Stimulated activated CD8-positive, alpha-beta memory T cell treated with anti-CD3 and anti-CD28 coated beads, Interleukin-15, amount 100 ng/mL, for 4 hours (primary cell): ENCODE measurements at places on chromosomes 6 and 20.

DNA sequence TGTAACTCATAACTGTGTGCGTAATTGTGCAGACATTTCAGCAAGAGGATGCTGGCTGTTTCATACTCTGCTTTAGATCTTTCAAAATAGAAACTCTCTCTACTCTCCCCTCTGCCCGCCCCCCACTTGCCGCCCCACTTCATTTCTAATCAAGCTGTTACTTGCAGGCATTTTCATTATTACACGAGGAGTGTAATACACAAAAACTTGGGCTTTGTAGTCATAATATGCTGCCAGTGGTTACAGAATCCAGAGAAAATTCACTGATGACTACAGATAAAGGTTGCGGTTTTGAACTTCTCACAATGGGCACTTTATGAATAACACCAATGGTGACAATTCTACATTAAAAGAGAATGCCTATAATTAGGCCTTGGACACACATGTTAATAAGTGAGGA, 194.0 kb upstream of the POU3F2 start:
- DNase-seq, result no peak

DNA sequence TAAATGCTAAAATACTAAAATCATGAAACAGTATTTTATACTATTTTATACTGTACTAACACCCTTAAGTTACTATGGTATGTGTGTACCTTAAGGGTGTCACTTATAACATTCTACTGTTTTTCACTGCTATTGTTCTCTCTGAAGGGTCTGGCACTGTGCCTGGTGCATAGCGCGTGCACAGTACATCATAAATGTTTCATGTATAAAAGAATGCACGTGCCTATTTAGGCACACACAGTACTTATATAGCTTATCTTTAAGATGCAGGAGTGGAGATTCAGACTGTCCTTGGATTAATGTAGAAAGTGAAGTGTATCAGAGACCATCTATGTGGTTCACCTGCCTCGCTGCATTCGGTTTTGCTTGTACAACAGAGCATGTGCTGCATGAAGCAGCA, 64.0 kb upstream of the SGK1 start:
- DNase-seq, result no peak

- no peak for DNase-seq
Measured at GRCh38 chr20:19996222-19996621, 20.9 kb upstream of the NAA20 start.

DNA sequence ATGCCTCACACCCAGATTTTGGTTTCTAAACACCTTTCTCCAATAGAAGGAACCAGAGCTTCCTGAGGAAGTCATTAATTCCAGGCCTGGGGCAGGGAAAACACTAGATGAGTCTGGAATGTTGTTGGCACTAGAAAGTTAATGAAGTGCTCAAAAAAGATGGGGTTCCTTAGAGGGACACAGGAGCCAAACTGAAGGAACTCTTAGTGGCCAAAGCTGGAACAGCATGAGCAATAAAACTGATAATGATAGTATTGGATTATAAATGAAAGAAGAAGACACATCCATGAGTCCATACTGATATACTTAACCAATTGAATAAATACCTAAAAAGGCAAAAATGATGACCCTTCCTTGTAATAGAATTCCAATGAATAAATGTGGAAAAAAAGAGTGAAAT, 4.4 kb downstream of the IL20RA start:
- no peak for DNase-seq

DNA sequence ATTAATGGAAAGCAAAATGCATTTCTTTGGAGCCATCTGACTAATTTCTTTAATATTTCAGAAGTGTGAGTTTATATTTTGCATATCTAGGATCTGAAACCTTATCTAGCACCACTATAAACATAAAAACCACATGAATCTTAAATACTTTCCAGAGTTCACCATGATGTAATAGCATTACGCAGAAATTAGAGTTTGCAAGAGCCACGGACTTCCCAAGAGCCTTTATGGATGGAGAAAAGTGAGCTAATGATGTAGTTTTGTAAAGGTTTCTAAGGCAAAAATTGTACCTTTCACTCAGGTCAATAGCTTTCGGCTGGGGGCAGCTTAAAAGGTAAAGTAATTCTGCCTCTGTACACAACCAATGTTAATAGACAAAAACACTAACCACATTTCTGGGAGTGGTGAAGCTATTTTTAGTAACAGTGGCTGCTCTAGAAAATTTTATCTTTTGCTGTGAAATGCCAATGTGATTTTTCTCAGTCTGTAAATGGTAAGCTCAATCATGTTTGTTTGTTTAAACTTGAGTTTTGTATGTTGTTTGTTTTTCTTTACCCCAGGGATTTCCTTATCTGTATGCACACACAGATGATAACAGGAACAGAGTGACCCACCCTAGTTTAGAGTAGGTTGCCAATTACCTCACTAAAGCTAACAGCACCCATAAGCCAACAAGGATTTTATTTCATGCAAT, 80.5 kb downstream of the FILIP1 start:
- no peak for DNase-seq

DNA sequence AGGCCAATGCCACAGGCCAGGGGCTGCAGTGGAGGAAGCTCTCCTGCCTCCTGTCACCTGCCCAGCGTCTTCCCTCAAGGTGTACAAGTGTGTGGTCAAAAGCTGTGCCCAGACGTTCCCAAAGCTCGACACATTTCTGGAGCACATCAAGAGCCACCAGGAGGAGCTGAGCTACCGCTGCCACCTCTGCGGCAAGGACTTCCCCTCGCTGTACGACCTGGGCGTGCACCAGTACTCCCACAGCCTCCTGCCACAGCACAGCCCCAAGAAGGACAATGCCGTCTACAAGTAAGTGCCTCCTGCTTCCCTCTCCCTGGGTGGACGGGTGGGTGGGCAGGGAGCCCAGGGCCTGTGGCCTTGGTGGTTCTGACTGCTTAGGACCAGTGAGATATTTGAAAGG, 38.2 kb downstream of the ZNF341 start:
- DNase-seq, result no peak

DNA sequence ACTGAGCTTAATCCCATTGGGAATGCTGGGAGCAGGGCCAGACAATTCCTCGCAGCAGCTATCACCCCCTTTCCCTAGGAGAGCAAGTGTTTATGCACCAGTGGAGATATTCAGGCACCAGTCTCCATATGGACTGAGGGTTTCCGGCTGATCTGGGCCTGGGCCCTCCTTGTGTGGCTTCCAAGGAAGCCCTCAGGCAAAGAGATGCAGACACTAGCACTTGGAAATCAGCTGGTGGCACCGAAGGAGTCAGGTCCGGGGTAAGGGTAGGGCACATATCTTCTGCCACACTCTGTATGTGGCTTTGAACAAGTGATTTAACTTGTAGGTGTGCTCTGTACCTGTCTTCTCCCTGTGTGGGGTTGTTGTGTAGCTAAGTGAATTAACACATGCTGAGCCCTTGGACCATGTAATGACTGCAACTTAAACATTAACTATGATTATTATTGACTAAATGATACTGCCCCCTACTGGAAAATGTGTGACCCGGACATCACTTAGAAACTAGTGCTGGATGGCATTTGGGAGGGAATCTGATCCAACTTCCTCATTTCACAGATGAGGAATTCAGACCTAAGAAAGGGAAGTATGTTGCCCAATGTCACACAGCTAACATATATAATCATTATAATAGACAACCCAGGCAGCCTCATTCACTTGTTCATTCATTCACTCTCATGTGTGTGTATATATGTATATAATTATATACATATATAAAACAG, 19.3 kb upstream of the WFDC2 start:
- DNase-seq, result no peak

DNA sequence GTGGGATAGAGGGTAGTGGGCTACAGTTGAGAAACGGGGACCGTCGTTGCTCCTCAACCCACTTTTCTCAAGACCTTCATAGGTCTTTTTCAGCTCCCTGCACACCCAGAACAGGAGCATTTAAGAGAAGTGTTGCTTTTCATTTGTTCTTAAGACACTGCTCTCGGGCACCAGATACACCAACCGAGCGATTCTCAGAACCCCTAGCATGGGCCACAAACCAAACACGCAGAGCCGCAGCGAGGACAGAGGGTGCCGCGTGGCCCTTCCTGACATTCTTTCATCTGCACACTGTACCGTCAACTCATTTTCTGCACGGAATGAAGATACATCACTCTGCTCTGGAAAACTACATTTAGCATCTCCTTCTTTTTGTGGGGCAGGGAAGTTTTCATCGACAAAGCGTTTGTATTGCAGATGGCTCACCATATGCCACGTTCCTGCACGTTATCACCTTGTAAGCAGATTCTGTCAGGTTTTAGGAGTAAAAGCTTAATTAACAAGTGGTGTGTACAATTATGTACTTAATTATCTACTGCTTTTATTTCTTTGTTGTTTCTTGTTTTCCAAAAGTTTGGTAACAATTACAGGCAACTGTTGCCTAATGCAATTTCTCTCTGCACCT, 70.4 kb upstream of the MLN start:
- DNase-seq, result no peak

- no peak for DNase-seq
Measured at GRCh38 chr6:158867381-158868121, 48.4 kb upstream of the EZR start.

GRCh38 chr6:11912420-11912819, 99.7 kb upstream of the HIVEP1 start:
- no peak for DNase-seq

- no peak for DNase-seq
Measured at GRCh38 chr20:35111141-35111888, 18.7 kb upstream of the TRPC4AP start.

- DNase-seq, result no peak
Measured at GRCh38 chr6:115629415-115629814, 431.3 kb downstream of the FRK start.
